COR-L47 (cell line): ENCODE measurements at places on chromosomes 12 and 14.

DNA sequence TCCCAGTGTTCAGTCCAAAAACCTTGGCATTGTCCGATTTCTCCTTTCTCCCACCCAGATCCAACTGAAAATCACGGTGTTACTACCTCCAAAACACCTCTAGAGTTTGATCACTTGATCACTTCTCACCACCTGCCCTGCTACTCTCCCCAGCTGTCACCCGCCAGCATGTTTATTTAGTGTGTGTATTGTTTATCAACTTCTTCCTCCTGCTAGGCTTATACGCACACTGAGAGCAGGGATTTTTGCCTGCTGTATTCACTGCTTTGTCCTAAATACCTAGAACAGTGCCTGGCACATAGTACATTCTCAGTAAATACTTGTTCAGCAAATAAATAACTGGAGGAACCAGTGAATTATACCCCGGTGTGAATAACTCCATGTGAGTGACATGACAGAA is 5.0 kb downstream of the BDKRB1 start:
- DNase-seq = peak; percentile 37

GRCh38 chr12:68620519-68621471 is 10.1 kb downstream of the RAP1B start:
- DNase-seq = no peak

DNA sequence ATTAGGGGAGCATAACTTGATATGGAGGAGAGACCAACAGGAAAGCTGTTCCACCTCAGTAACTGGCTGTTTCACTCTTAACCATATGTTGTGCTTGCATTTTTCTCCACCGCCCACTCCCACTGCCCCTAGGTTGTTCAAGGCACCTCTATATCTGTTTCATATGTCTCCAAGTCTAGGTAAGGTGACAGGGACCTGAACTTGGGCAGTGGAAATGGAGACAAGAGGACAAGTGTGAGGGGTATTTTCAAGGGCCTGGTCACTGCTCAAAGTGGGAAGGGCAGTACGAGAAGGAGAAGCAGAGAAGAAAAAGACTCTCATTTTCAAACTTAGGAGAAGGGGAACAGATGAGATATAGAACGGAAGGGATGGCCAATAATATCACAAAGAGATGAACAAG is 3.1 kb downstream of the SLC38A1 start:
- no peak for DNase-seq

DNA sequence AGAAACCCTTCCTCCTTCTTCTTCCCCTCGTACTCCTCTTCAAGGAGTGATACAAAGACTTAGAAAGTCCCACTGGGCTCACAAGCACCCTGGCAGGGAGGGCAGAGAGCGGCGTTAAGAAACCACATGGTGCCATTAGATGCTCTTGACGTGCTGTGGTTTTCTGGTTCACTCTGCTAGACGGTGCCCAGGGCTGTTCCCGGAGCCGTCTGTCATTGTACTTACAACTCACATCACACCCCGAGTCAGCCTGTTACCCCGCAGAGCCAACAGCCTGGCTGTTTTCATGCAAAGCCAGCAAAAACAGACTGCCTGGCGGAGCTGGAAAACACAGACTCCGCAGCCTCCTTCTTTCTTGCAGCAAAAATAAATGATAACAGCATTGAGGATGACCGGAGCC is 232.6 kb upstream of the TBX3 start:
- no peak for DNase-seq

DNA sequence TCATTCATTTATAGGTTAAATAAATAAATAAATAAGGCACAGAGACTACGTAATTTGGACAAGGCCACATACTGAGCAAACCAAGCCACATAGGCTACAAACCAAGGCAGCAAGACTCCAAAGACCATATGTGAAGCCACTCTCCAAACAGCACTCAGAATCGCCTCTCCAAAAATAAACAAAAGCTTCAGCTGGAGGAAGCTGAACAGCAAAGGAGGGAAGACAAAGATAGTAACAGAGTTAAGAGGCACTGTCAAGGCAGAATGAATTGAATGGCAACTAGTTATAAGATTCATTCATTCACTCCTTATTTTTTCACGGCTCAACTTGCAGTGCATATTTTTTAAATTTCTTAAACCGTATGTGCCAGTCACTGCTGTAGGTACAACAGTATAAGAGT is 200.5 kb upstream of the GRIP1 start:
- DNase-seq = no peak

DNA sequence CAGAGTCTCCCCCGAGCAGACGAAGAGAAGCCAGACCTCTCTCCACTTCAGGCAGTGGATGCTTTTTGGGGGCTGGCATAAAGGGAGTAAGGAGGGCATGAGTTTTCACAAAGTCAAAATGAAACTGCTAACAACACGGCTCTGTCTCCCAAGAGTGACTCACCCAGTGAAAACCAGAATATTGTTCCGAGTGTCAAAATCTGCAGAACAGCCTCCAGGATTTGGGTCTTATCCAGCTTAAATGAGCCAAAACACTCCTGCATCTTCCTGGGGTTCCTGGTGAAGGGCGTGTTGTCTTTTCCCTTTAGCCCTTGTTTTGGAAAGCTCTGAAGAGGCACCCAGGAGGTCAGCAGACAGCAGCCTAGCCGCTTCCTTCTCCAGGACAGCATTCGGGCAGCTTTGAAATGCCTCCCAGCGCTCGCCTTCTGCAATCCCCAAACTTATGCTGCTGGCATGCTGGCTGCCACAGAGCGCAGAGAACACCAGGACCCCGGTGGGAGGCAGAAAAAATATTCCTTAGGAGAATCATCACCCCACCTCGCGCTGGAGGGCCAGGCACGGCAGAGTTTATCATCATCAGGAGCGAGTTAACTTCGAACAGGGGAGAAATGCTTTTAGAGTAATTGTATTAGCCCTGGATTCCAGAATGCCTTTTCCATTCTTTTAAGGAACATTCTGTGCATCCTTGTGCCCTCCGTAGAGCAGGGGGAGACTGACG is 117.7 kb upstream of the NCOR2 start:
- no peak for DNase-seq

DNA sequence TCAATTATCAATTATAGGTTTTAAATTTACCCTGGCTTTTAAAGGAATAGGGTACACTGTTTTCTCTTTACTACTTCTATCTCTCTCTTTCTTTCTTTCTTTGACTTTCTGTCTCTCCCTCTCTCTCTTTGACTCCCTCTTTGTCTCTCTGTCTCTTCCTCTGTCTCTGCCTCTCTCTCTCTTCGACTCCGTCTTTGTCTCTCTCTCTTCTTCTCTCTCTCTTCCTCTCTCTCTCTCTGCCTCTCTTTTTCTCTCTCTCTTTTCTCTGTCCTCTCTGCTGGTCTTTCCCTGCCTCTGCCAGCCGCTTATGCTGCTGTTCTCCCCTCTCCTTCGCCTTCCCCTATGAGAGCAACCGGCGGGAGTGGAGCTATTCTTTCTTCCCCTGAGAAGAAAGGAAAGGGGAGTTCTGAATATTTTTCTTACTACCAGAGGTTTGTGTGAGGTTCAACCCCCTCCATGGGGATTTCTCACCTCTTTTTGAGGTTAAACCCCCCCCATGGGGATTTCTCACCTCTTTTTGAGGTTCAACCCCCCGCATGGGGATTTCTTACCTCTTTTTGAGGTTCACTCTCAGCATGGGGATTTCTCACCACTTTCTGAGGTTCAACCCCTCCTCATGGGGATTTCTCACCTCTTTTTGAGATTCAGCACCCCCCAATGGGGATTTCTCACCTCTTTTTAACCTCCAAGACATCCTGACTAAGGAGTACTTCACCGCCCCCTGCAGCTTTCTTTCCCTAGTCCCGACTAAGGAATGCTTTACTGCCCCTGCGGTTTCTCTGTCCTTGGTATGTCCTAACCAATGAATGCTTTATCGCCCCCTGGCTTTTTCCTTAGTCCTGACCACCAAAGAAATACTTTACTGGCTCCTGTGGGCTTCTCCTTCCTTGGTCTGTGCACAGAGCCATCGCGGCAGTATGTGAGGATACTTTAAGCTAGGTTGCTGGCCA is 27.4 kb upstream of the DDHD1 start:
- DNase-seq = no peak

DNA sequence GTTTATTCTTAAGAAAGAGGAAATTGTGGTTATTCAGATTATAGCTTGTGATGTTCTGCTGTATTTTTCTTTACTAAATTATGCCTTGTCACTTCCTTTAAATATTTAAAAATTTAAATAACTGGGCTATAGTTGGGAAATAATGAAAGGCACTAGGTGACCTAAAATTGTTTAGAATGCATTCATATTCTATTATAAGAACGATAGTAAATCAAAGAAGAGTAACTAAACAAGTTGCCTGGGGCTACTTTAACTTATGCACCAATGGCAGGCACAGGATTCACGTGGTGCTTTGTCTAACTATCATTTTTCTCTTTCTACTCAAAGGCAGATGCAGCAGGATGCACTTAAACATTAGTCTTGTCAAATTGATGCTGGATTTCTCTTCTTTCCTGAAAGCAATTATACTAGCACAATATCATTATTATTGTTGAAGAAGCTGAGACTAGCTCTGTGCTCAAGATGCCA is 190.7 kb upstream of the PPFIA2 start:
- peak; percentile 32 for DNase-seq

DNA sequence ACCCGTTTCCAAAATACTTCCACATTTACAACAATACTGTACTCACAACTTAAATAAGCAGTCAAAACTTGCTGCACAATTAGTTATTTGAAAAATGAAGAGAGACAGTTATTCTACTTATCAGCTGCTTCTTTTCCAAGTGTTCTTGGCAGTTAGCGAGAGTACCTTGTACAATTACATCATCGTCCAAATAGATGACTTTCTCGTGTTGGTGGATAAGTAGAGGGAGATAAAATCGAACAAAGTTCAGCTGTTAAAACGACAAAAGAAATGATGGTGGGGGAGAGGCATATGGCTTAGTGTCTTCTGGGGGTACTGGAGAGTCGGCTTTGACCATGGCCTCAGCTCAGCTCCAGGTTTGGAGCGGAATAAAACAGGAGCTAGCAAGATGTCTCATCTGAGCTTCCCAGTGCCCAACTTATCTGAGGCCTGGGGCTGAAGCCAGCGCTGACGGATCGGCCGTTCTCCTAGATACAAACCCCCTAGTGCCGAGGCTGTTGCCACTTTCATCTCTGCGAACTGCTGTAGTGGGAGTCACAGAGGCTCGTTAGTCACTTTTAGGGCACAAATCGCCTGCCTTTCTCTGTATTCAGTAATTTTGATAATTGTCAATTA is 31.7 kb downstream of the TDG start:
- no peak for DNase-seq

DNA sequence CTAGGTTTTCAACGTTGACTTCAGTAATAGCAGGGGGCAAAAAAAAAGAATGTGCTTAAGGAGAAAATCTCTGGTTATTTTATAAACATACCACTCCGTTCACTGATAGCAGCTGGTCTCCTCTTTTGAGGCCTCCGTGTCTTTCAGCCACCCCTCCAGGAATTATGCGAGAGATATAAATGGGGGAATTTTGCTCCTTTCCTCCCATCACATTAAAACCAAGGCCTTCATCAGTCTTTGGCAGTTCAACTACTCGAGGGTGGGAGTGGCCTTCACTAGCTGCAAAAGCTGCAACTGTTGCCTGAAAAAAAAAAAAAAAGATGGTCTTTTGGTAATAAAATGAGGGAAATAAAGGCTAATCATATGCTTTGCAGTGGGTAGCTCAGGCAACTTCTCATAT is 92.1 kb downstream of the LIN7A start:
- DNase-seq = no peak

DNA sequence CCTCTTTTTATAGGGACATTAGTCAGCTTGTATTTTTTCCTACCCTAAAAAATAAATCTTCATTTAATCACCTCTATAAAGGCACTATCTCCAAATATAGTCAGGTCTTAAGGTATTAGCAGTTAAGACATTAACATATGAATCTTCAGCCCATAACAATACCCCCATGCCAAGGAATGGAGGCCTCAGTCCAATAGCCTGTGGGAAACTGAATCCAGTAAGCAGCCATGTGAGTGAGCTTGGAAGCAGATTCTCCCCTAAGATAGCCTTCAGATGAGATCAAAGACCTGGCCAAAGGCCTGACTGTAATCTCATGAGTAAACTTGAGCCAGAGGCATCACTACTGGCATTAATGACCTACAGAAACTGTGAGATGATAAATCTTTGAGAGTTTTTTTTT is 232.1 kb upstream of the SYT10 start:
- no peak for DNase-seq

DNA sequence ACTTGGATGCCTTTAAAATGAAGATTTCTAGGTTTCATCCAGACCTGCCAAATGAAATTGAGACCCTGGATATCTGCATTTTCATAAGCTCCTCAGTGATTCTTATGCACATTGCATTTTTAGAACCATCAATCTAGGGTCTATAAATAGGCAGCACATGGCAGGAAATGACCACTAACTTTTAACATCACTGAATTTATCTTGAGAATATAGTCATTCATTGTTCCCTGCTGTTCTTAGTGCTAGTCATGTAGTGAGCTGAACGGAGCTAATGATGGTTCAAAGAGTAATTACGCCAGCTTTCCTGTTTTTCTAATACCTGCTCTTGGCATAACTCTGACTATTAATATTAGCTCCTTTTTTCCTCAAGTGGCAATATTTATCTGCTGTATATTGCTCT is 91.6 kb downstream of the TPH2 start:
- DNase-seq = no peak

DNA sequence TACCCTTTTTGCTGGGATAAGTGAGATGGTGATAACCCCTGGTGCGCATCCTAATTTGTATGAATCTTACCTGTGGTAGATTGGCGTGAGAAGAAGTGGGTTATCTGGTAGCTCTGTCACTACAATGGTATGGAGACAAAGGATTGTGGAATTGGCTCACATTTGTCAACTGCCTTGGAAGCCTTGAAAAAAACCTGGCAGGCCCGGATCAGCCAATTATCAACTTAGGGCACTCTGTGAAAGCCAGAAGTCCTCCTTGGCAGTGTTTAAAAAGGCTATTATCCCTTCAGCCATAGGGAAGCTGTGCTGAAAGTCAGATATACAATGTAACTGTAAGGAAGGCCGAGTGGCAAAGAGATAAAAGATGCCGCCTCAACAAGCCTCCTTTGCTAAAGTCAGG is 56.5 kb downstream of the WASHC3 start:
- no peak for DNase-seq

GRCh38 chr14:22553445-22553844 is 35.6 kb downstream of the DAD1 start:
- no peak for DNase-seq

DNA sequence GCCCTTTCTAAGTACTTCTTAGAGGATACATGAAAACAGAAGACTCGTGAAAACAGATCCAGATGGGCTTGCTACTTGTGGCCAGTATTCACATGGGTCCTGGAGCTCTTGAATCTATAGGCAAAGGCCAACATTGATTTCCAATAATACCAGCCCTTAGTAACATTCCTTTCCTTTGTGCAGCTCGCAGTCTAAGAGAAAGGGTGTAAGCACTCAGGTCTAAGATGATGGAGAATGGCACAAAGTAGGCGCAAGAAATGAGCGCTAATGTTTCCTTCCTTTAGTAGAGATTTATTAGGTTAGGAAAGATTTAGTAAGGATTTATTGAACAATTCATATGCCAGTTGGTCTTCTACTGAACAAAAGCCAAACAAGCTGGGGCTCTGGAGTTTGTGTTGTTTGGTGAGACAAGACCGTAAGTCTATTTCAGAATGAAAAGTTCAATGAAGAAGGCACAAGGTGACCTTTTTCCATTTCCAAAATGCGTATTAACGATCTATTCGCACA is 525 bp downstream of the RNU6-8 start:
- no peak for DNase-seq

GRCh38 chr12:753611-754472 is 1.5 kb downstream of the WNK1 start:
- DNase-seq = no peak
